ENCODE measurements at places on chromosomes 5 and 9.

DNA sequence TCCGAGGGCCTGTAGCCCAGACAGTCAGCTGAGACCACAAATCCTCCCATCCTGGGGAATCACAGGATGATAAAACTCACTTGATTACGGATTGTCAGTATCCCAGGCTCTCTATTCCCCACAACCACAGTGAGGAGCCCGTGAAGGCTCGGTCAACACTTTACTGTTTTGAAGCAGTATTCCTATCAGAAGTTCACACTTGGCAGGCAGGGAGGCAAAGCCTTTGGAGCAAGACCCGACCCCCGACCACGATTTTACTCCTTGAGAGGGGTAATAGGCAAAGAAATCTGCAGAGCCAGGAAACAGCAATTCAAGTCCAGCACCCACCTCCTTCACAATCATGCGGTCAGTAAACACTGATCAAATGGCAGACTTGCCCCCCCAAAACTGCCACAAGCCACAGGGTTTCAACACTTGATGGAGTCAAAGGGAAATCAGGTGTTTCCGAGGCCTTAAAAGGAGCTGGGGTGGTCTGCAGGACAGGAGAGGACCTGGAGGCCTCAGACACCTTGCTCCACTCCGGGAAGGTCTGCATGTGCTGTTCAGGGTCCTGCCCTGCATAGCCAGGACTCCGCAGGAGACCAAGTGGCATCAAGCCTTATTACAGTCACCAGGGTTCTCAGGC lies 25.2 kb downstream of the BICD2 start:
- DNase-seq, result no peak

- peak; percentile 58 for DNase-seq
These were observed at the start of gene FGF18 for GRCh38 chr5:171418982-171419687. Gene FGF18, plus strand, starts transcription at chr5:171419647. Its CDS starts 553 bp downstream, at chr5:171420200.

- no peak for DNase-seq
These were observed 290.5 kb downstream of the SLF1 start for GRCh38 chr5:94908889-94909480.

- peak; percentile 24 for DNase-seq
These were observed 83.8 kb downstream of the DAB2IP start for GRCh38 chr9:121735065-121735792.

GRCh38 chr5:75510417-75510835 lies 1.0 kb downstream of the CERT1 start:
- no peak for DNase-seq

- DNase-seq, result no peak
These were observed 70.5 kb downstream of the C9orf85 start for GRCh38 chr9:71981944-71982343.

DNA sequence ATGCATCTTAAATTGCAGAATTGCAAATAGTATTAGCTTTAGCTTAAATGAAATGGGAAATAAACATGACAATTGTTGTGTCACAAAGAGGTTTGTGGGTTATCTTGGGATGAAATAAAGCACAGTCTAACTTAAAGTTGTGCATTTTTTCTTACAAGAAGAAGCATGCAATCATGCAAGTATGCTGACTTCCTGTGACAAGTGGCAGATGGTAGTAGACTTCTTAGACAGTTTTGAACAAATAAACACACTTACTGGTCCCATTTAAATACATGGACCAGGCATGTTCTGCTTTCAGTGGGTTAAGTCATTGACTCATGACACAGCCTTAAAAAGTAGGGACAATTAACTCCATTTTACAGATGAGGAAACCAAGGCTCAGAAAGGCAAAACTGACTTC lies 15.9 kb upstream of the C5orf63 start:
- no peak for DNase-seq

DNA sequence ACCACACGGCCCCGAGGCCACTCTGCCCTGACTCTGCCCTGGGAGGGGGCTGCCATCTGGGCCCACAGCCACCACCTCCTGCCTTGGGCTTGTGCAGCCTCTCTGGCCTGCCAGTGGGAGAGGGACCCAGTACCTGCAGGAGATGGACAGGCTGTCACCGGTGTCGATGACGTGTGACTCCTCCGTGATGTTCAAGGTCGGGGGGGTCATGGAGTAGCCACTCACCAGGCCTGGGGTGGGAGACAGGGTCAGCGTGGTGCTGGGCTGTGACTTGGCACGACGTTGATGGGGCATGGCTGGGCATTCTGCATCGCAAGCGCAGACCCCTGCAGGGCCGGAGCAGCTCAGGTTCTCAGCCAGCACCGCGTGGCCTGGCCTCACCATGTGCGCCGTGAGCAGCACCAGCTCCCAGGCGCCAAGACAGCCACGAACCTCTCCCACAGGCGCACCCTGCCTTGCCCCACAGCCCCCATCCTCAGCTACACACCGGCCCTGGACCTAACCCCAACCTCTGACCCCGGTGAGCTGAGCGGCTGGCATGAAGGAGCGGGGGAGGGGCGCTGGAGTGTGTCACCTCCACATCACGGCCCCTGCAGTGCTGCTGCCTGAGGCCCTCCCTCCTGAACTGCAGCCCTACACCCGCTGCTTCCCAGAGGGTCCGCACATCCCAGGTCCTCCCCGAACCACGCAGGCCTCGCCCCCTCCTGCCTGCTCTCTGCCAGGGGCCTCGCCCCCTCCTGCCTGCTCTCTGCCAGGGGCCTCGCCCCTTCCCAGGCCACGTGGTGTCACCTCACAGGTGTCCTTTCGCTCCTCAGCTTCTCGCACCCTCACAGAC lies 17.6 kb downstream of the FLT4 start:
- DNase-seq, result no peak

- no peak for DNase-seq
These were observed 100.7 kb downstream of the GAS1 start for GRCh38 chr9:86846656-86847055.

DNA sequence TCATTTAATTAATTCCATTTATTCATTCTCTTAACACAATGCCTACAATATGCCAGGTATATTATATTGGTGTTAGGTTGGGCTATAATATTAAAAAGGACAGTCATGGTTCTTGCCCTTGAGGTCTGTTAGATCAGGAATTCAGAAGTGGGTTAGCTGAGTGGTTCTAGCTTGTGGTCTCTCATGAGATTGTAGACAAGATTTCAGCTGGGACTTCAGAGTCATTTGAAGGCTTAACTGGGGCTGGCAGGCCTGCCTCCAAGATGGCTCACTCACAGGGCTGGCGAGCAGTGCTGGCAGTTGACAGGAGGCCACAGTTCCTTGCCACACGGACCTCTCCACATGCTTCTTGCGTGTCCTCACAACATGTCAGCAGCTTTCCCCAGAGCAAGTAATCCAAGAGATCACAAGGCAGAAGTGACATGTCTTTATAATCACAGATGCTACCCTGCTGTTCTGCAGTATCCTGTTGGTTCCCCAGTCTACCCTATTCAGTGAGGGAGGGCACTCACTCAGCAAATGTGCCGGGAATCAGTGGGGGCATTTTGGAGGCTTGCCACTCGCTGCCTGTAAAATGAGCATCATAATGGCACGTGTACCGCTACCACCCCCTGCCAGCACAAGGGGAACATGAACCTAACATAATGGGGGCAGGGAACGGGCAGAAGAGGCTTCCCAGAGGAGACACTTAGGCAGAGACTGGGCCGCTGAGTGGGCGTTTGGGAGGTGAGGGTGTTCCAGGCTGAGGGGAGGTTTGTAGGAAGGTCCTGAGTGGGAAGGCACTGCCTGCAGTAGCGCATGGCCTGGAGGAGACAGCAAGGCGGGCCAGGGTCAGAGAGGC lies 70.0 kb downstream of the EXOSC2 start:
- no peak for DNase-seq

GRCh38 chr5:75006865-75007822 lies 45.2 kb downstream of the GCNT4 start:
- DNase-seq, result no peak

- no peak for DNase-seq
These were observed 15.9 kb upstream of the CDC20B start for GRCh38 chr5:55188656-55189540.

DNA sequence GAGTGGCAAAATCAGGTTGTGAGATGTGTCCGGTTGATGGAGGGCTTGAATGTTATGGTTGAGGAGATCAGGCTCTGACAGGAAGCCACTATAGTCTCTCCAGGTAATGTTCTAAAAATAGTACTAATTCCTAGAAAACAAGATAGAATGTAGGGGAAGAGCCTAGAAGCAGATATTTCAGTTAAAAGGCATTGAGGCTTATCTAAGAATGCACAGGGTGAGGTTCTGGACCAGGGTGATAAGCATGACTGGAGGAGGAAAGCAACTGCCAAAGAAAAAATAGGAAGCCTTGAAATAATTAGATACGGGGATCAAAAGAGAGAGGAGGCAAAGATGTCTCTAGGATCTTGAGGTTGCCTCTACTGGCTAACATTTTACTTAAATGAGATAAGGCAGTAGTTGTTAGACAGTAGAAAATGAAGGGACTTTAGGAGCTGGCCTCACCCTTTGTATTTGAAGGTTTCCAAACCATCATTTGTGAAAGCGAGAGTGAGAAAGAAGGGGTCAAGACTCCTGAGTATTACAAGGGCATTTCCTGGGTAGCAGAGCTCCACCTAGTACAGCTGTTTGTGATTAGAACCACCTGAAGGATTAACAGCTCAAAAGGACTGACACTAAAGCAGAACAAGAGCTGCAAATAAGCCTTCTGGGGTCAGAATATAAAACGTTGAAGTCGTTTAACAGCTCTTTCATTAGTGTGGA lies 15.4 kb upstream of the ARL15 start:
- DNase-seq, result no peak

DNA sequence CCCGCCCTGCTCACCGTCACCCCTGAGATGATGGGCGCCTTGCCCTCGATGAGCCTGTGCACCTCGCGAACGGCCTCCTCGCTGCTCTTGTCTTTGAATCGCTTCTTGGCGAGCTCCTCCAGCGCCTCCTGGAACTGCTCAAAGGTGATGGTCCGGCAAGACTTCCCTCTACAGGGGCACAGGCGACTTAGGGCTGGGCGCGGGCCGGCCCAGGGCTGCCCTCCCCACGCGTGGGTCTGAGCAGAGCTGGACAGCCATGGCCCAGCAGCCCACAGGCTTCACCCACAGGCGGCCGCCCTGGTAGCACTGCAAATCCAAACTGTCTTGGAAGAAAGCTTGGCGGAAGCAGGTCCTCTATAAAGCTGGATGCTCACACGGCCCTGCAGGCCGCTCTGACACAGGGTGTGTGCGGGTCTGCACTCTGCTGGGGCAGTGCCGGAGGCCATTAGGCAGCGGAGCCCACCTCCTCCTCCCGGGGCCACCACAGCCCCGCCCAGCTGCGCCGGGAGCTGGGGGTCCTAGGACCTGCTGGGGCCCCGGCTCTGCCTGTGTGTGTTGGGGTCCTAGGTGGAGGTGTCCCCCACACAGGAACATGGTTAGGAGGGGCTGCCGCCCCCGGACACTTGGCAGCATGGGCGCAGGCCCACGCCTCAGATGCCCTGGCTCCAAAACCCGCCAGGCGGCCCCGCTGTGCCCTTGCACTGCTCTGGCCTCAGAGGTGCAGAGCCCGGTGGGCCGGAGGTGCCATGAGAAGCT lies 27.0 kb downstream of the TPPP start:
- no peak for DNase-seq

DNA sequence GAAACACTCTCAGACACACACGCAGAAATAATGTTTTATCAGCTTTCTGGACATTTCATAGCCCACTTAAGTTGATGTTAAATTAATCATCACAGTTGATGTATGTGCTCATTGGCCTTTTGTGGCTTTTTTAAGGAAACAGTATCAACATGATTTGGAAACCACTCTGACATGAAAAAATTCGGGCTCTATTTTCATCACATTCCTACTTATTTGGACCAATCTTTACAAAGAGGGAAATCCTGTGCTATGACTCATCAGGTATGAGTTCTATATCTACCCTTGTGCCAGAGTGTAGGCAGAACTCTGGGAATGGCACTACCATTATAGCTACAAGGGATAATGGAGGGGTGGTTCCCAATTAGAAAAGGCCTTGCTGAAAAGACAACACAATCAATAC lies 388.4 kb upstream of the PTGER4 start:
- DNase-seq, result no peak

DNA sequence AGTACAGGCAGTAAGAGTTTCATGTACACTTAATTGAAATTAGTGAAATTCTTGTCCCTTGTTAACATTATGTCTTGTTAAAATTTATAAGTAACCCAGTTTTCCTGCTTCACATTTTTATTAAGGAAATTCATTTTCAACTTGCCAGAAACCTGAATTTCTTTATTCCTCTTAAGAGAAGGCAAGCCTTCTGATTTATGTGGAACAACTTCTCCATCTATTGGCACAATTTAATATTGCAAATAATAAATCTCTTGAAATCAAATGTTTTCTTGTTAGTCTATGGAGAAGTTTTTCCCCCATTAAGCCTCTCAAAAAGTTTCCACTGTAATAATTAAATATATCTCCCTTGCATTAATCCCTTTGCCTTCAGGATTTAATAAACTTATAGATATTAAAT lies 33.8 kb upstream of the ACO1 start:
- no peak for DNase-seq

GRCh38 chr9:111957856-111958631 lies 61.4 kb downstream of the UGCG start:
- DNase-seq, result peak; percentile 33

- no peak for DNase-seq
These were observed 131.4 kb downstream of the MRPL36 start for GRCh38 chr5:1668141-1668721.

DNA sequence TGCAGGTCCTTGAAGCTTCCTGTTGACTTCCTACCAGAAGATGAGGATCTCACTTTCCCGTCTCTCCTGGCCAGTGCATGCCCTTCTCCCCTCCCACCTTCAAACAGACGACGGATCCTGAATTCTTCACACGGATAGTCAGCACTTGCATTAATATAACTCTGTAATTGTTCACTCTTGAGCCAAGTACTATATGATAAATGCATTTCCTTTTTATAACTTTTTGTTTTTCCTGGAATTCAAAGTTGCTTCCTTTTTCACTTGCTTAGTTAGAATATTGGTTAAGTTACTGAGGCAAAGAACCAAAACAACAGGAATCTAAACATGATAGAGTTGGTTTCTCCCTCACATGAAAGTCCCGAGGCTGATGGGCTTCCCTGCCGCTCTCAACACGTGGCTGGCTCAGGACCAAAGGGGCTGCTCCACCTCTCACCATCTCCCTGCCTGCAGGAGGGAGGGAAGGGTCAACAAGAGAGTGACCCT lies 20.2 kb upstream of the EGFL7 start:
- no peak for DNase-seq

- no peak for DNase-seq
These were observed 17.9 kb downstream of the ANKH start for GRCh38 chr5:14853685-14854084.

- DNase-seq, result no peak
These were observed 1.4 kb downstream of the HDHD3 start for GRCh38 chr9:113375057-113376023.

DNA sequence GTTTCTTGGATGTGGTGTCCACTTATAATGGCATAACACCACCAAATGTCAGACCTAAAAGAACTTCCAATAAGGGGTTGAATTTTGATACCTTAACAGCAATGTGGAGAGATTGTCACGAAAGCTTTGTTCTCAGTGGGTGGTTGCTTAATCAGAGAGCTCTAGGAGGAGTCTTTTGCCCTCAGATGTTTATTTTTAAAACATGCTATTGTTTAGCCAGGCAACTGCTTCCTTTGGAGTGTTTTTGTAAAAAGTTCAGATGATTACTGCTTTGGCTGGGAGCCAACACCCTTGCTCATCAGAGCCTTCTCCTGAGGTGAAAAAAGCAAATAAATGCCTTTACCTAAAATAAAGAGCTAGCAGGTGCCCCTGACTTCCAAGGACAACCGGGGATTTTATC lies 65.0 kb downstream of the SLC1A1 start:
- no peak for DNase-seq
